ENCODE measurements at places on chromosomes 5 and 9. TPM values are rescaled to one million over a fixed set of nuclear protein-coding genes. Genes with fewer than 3 reads are reported as not detected.
A peak's percentile ranks its signal among the peaks of the same experiment; 100 is the strongest.

- H3K27me3 ChIP-seq, result no peaks in the 10 kb centered on the region
- no peaks in the 10 kb centered on the region for H3K36me3 ChIP-seq
- peaks cover 21% of the 10 kb centered on the region for H3K4me1 ChIP-seq
- DNase-seq, result no peak
- no peak overlapping the region for H3K4me3 ChIP-seq
- no peak overlapping the region for H3K27ac ChIP-seq
These were observed 612.6 kb downstream of the EBF1 start for GRCh38 chr5:158487156-158487555.

Gene KIF20A
- total RNA-seq, result 60.4 TPM

DNA sequence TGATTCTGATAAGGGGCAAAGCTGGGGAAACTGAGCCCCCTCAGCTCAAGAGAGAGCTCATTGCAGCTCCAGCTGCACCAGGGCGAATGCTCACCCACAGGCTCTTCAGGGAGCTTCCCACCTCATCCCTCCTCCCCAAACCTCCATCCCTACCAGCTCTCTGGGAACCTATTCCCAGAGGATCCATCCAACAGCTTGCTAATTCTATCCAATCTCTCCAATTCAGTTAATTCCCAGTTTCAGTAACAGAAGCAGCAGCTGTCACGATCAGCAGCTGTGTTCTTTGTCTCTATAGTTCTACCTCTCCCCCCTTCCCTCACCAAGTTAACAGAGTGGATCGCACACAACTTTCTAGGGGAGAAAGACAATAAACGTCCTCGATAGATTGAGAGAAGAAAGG, 135.5 kb upstream of the EFNA5 start:
- H3K36me3 ChIP-seq, result no peaks in the 10 kb centered on the region
- DNase-seq, result no peak
- H3K27ac ChIP-seq, result no peak overlapping the region
- peaks cover 60% of the 10 kb centered on the region for H3K4me1 ChIP-seq

DNA sequence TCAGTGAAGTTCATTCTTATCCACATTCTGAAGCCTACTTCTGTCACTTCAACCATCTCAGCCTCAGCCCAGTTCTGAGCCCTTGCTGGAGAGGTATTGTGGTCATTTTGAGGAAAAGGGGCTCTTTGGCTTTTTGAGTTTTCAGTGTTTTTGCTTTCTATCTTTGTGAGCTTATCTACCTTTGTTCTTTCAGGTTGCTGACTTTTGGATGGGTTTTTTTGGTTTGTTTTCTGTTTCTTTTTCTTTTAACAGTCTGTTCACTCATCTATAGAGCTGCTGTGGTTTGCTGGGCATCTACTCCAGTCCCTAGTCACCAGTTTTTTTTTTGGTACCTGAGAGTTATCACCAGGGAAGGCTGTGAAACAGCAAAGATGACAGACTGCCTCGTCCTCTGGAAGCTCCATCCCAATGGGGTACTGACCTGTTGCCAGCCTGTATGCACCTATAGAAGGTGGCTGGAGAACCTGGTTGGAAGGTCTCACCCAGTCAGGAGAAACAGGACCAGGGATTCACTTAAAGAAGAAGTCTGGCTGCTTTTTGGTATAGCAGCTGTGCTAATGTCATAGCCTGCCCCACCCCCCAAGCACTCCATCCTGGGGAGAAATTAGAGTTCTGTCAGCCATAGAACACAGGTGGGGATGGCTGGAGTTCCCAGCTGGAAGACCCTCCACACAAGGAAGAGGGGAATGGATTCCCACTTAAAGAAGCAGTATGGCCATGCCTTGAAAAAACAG, 138.6 kb upstream of the TSLP start:
- no peak for DNase-seq
- H3K27ac ChIP-seq, result no peak overlapping the region

Gene RGP1
- total RNA-seq, result 16.0 TPM

Gene GZMA
- not detected for total RNA-seq

Gene IFNK
- total RNA-seq, result not detected

Gene GLRA1
- not detected for total RNA-seq

DNA sequence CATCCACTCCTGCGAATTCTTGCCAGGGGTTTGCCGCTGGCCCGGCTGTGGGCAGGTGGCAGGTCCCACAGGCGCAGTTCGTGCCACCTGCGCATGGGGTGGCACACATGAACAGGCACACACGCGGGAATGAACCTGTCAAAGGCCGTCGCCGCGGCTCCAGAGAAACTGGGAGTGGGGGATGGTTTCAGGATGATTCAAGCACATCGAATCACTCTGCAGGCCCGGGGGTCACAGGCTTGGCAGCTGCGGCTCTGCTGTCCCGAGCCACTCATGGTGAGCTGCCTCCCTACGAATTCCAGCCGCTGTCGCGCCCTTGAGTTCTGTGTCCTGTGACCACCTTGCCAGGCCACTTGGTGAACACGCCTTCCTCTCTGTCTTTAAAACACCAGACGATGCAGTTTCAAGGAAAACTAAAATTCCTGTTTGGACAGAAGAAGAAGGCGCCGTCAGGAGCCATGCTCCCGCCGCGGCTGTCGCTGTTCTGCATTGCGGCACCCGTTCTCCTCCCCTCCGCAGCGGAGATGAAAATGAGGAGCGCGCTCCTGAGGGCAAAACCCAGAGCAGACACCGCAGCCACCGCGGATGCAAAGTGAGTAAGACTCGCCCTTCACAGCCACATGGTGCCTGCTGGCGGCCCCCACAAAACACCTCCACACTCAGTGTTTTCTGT, 15.4 kb upstream of the EXOC3 start:
- H3K27ac ChIP-seq, result no peak overlapping the region
- no peak overlapping the region for H3K4me3 ChIP-seq
- H3K27me3 ChIP-seq, result no peaks in the 10 kb centered on the region
- no peaks in the 10 kb centered on the region for H3K36me3 ChIP-seq

GRCh38 chr5:132752581-132753125, 5.4 kb downstream of the CCNI2 start:
- no peak overlapping the region for H3K4me3 ChIP-seq
- no peak overlapping the region for H3K27ac ChIP-seq
- peaks cover 5% of the 10 kb centered on the region for H3K4me1 ChIP-seq
- H3K27me3 ChIP-seq, result peaks cover 26% of the 10 kb centered on the region

Gene SIMC1
- 8.2 TPM for total RNA-seq

Gene CA9
- not detected for total RNA-seq

Gene SLCO6A1
- not detected for total RNA-seq

Gene TRPM6
- total RNA-seq, result 0.47 TPM

GRCh38 chr5:154110716-154111115, 71.9 kb downstream of the MFAP3 start:
- peaks cover 43% of the 10 kb centered on the region for H3K4me1 ChIP-seq
- DNase-seq, result no peak
- H3K27me3 ChIP-seq, result no peaks in the 10 kb centered on the region

DNA sequence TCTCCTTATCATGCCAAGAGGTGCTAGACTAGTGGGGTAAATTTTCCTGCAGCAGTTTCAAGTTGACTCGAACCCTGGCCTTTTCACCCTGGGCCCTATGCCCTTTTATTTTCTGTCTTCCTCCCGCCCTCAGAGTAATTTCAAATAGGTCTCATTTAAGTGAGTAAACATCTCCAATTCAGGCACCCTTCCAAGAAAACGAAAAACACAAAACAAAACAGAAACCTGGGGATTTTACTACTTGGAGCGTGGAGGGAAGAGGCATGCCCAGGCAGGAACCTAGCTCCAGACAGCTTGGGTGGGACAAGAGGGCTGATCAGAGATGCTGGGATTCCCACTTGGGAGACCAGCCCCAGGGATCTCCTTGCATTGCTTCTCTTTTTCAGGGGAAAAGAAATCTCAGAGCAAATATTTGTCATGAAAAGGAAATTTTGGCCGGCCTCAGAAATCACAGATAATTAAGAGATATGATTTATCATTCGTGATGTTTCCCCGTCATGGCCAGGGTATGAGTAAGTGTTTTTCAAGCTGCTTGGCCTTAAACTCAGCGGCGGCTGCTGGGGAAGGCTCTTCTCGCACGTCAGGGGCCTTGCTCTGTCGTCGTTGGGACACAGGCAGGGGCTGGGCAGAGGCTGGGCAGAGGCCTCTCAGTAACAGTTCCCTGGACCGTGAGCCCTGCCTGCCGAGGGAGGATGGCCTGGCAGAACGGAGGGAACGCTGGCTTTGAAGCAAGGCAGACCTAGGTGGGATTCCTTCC, 248.6 kb upstream of the KLF4 start:
- no peaks in the 10 kb centered on the region for H3K4me1 ChIP-seq
- H3K27me3 ChIP-seq, result no peaks in the 10 kb centered on the region
- no peak overlapping the region for H3K27ac ChIP-seq

Gene NRARP
- total RNA-seq, result 55.1 TPM

DNA sequence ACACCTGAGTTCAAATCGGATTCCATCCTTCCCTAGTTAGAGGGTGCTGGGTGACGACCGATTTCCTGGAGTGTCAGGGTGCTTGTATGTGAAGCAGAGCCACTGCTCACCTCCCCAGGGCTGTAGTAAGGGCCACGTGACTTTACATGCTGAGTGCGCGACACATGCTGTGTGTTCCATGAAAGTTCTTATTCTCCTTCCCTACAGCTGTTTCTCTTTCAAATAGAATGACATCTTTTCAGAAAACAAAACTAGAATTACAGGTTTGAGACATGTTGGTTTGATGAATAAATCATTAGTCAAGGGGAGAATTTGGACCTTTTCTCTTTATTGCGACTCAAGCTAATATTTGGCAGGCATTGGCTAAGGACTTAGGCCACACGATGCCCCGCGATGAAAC, 113.1 kb downstream of the JMY start:
- H3K27me3 ChIP-seq, result no peaks in the 10 kb centered on the region
- no peak overlapping the region for H3K27ac ChIP-seq
- no peaks in the 10 kb centered on the region for H3K36me3 ChIP-seq

DNA sequence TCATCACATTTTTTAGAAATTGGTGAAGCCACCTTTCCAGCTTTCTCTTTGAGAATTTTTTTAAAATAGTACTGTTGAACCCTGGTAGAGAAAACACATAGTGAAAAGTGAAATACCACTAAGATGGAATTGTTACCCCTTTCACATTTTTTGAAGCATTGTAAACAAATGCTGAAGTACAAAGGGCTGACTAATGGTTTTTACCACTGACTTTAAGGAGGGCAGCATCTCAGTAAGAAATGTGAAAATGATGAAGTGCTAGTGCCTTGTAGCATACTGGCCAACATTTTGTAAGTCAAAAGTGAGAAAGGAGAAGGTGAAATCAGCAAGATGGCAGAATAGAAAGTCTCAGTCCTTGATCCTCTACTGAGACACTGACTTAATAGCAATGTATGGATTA, 320.6 kb downstream of the PJA2 start:
- DNase-seq, result no peak
- H3K27ac ChIP-seq, result no peak overlapping the region
- H3K4me3 ChIP-seq, result no peak overlapping the region
- peaks cover 10% of the 10 kb centered on the region for H3K4me1 ChIP-seq

DNA sequence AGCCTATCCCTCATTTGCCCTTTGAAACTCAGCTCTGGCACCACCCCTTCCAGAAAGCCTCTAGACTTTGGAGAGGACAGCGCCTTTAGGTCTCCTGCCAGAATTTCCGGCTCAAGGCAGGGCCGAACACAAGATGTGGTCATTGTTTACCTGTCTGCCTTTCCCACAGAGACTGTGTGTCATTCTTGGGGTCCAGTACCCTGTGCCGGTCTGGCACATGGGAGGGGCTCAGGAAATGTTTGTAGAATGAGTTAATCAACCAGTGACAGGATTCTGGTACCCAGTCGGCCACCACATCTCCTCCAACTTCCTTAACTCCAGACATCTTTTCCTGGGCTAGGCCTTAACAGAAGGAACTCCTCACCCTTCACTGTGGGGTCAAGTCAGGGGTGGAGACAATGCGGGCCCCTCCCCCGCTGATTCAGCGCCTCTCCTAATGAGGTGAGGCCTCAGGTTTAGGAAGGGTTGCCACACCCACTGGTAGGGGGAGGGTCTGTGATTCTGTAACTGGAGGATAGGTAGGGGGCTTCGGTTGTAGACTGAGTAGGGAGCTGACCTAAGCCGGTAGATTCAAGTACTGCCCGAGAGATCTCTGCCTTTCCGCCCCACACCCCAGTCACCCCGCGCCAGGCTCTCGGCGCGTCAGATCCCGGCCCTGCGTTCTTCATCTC, 29.3 kb downstream of the PCDH1 start:
- peak overlapping the region; percentile 100 for H3K27ac ChIP-seq
- peak; percentile 95 for DNase-seq
- H3K4me3 ChIP-seq, result peak overlapping the region; percentile 91
- no peaks in the 10 kb centered on the region for H3K36me3 ChIP-seq
- peaks cover 64% of the 10 kb centered on the region for H3K4me1 ChIP-seq
- H3K27me3 ChIP-seq, result no peaks in the 10 kb centered on the region

DNA sequence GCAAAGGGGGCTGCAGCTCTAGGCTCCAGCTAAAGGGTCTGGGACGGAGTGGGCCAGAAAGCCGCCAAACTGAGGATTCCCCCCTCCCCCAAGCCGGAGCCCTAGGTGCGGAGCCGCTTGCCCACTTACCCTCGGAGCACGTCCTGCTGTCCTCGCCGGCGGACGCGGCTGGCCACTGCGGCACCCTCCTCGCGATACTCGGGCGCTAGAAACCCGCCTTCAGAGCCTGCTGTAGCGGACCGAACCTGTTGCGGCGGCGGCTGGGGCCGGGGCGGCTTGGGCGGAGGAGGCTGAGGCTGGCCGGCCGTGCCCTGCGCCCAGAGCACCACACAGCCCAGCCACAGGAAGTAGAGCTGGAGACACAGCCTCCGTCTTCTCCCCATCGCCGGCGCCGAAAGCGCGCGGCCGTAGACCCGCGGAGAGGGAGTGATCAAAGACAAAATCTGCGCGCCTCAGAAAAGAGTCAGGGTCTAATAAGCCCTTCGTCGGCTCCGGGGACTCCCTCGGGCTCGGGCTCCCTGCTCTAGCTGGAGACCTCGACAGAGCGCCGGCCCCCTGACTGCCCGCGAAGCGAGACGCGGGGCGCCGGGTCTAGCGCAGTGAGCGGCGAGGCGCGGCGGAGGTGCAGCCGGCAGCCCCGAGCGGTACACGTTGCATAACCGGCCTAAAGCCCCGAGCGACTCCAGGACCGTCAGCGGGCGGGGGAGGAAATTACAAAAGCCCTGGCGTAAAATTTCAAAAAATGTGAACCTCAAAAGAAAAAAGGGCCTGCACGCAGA, 635 bp downstream of the FBN2 start:
- H3K4me3 ChIP-seq, result peak overlapping the region; percentile 79
- no peaks in the 10 kb centered on the region for H3K36me3 ChIP-seq
- peak; percentile 60 for DNase-seq
- H3K4me1 ChIP-seq, result peaks cover 12% of the 10 kb centered on the region

Data from GM23338 (cell line).